CD4-positive, alpha-beta T cell treated with Interleukin-21 for 1 hour (primary cell): ENCODE measurements at places on chromosomes 6 and 20.
A peak's percentile ranks its signal among the peaks of the same experiment; 100 is the strongest.

DNA sequence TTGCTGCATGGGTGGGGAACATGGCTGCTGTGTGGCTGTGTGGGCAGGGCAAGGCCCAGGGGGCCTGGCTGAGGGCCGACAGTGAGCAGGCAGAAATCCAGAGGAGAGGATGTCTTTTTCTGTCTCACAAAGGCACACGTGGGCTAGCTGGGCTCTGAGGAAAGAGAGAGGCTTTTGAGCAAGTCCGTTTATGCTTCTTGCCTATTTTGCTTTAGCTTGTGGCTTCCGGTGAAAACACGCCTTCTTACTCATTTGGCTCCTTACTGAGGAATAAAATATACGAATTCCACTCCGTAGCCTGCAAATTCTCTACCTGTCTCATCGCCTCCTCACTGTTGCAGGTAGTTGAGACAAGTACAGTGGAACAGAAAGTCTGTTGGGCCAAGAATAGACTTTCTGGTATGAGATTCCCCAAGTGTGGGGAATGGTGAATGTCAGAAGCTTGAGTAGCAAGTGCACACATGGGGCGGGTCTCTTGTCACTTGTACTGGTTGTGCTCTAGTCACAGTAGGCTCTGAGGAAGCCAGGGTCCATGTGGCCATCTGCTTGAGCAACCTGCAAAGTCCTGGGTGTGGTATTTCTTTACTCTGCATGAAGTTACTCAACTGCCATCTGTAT, 28.4 kb downstream of the WRNIP1 start:
- DNase-seq: peak; percentile 26

GRCh38 chr6:158150701-158151100, 17.4 kb downstream of the SERAC1 start:
- DNase-seq: no peak

DNA sequence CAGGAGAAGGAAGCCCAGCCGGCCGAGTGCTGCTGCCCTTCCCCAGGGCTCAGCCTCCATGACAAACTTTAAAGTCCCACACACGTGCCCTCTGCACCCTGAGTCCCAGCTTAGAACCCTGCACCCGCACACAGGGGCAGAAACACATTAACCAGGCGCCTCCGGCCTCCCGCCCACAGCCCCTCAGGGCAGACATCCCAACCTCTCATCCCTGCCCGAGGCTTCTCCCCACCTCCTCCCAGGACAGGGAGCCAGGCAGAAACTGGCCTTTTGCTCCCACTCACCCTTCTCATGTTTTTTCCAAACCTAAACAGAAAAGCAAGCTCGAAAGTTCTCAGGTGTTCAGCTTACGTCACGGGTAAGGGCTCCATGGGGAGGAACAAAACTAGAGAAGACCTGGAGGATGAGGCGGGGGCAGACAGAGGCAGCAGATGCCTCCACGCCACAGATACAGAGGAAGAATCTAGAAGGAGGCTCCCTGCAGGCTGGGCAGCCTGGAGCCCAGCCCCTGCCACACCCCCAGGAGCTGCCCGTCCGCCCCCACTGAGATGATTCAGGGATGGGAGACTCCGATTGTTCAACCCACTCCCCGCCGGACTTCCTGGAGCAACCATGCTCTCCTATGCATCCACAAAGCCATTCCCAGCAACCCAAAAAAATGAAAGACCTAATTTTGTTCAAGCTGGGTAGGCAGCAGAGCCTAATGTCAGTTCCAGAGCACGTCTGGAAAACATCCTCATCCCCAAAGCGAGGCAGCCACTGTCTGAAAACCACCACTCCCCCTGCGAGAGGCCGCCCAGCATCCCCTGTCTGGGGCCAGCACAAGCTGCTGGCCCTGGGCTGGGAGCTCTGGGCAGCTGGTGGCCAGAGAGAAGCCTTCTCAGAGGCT, 8.8 kb downstream of the KCNQ2 start:
- no peak for DNase-seq

GRCh38 chr6:31822036-31822821, 5.3 kb upstream of the HSPA1B start:
- peak; percentile 80 for DNase-seq
